ENCODE measurements at places on chromosomes 2 and 18.
A peak's percentile ranks its signal among the peaks of the same experiment; 100 is the strongest.

- no peak for DNase-seq
These were observed 272.5 kb downstream of the ZNF407 start for GRCh38 chr18:74869904-74870863.

GRCh38 chr18:45845410-45845809 lies 19.9 kb downstream of the SIGLEC15 start:
- no peak for DNase-seq

- no peak for DNase-seq
These were observed 54.7 kb downstream of the CDKL4 start for GRCh38 chr2:39188960-39189494.

GRCh38 chr18:78295262-78295661 lies 684.4 kb upstream of the SALL3 start:
- DNase-seq: no peak

- DNase-seq: peak; percentile 100
These were observed at the start of gene MXD1 for GRCh38 chr2:69914950-69915945. Gene MXD1, plus strand, starts transcription at chr2:69915109. Its CDS starts 222 bp downstream, at chr2:69915331.

DNA sequence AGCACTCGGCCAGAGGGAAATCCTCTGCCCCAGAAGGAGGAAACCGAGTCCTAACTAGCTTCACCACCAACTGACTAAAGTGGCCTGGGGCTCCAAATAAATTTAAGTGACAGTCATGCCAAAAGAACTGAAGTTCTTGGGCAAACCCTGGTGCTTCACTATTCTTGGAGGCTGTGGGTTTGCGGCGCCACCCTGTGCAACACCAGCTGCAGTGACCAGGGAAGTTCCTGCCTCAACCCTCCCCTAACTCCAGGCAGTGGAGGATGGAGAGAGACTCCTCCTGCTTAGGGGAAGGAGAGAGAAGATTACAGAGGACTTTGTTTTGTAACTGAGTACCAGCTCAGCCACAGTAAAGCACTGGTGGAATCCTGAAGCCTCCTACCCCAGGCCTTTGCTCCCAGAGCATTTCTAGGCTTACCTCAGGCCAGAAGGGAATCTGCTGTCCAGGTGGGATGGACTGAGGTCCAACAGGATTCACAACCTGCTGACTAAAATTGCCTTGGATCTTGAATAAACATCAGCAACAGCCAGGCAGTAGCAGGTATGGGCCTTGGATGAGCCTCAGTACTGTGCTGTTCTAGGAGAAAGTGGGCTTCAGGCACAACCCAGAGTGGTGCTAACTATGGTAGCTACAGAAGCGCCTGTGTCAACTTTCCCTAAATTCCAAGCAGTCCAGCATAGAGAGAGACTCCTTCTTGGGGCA lies 29.4 kb upstream of the BMP10 start:
- no peak for DNase-seq

DNA sequence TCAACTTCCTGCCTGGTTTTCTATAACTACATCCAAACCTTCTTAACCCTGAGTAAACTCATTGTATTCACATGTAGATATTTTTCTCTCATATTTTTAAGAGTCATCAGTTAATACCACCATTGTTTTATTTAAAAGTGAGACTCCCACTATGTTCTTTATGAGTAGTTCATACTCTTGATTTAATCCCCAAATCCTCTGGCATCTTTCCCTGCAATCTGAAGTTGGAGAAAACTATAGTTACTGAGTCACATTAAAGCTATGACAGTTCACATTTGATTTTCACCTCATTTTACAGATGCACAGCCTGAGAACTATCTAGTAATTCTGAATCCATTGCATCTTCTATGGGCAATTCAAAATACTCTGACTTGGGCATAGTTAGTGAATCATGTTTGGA lies 1358.7 kb upstream of the NRXN1 start:
- DNase-seq: no peak

GRCh38 chr2:8481463-8482009 lies 200.3 kb upstream of the ID2 start:
- no peak for DNase-seq

DNA sequence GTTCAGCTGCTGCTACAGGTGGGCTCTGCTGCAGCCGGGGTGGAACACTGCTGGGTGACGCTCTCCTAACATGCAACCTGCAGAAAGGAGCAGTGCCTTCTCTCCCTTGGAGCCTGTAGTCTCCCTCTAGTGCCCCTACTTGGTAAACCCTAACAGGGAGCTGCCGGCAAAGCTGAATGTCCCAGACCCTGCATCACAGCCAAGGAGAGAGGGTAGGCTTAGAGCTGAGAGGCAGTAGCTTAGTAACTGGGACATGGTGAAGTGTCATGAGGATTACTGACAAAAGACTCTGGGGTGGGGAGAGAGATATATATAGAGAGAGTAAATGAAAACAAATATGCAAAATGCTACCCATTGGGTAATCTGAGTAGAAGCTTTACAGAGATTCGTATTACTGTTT lies 9.9 kb downstream of the NCAPH start:
- no peak for DNase-seq

- no peak for DNase-seq
These were observed 118.4 kb downstream of the MAP4K4 start for GRCh38 chr2:101815739-101816391.

GRCh38 chr18:42340423-42341009 lies 385.5 kb downstream of the PIK3C3 start:
- DNase-seq: no peak

GRCh38 chr2:49177194-49177593 lies 22.9 kb upstream of the FSHR start:
- DNase-seq: no peak

- DNase-seq: no peak
These were observed 96.9 kb downstream of the ACTR3 start for GRCh38 chr2:113986762-113987290.

- DNase-seq: no peak
These were observed 266.1 kb upstream of the CYP26B1 start for GRCh38 chr2:72413716-72414115.

GRCh38 chr2:176813621-176814049 lies 399.0 kb upstream of the HNRNPA3 start:
- no peak for DNase-seq

DNA sequence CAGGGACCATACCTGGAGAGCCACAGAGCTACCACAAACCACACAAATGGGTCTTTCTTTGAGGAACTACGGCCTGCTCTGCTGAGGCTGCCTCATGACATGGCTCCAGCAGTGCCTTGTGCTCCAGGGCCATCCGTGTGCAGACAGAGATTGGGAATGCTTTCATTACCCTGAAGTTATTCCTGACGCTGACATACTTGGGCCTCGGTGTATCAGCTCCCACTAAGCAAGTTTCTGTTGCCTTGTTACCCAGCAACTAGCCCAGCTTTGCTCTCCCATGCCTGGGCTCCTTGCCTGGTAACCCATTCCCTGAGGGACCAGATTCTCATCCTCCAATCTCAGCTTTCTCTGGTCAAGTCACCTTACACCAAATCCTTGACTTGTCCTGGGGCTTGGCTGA lies 80.3 kb upstream of the FZD7 start:
- no peak for DNase-seq

DNA sequence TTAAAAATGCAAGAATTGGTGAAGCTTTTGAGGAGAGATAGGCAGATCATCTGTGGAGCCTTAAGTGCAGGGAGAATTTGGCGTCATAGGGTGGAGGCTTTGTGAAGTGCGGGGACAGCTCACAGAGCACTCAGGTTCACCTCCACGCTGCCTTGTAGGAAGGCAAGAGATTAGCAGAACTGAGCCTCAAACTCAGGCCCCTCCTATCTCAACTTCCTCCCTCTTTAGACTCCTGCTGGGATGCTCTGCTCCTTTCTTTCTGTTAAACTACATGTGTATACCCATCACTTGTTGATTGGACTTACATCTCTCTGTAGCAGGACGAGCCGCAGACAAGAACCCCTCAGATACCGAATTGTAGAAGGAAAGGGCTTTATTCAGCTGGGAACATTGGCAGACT lies 422.2 kb downstream of the SETBP1 start:
- DNase-seq: no peak

GRCh38 chr2:240238201-240238600 lies 97.7 kb upstream of the OTOS start:
- no peak for DNase-seq

DNA sequence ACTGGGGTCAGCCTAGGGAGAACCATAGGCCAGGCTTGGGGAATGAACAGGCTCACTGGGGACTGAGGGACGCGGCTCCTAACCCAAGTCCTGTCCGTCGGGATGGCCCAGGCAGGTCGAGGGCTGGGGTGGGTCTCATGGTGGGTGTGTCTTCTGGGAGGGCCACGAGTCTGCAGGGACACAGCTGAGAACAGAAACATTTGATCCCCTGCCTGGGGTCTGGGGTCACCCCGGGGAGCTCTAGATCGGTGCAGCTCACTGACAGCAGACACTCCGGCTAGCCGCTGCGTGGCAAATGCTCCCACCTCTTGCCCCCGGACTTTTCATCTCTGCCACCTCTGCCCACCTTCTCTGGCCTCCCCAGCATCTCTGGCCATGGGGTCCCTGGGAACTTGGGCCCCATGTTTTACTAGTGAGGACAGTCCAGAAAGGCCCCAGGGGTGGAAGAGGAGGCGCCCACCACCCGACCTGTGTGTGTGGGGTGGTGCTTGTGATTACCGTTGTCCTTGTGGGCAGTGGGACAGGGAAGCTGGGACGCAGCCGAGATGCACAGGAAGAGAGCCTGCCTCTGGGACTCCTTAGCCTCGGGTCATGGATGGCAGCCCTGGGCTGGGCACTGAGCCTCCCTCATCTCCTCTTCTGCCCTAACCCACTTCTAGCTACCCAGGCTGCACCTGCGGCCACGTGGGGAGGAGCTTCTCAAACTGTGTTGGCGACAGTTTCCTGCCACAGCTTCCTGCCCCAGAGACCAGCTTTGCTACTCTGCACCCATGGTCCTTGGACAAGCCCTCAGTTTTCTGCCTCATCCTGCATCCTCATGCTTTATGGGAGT lies 4.9 kb downstream of the ZAP70 start:
- peak; percentile 62 for DNase-seq

DNA sequence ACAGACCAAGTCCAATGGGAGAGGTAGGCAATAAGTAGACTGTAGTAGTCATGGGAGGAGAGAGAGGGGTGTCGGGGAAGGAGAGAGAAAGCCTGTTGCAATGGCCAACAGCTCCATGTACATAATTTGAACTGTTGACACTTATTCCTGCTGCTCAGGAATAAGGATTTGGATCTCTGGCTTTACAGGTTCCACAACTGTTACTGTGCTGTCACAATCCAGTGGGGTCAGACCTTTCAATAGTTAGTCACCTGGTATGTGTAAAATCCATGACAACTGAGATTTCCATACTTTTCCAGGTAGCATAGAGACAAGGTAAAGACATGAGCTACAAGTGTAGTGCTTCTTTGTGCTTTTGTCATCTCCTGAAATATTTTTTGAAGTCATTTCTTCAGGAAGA lies 47.5 kb upstream of the RIOK3 start:
- no peak for DNase-seq

GRCh38 chr2:16120591-16121180 lies 180.3 kb downstream of the MYCN start:
- DNase-seq: no peak

- no peak for DNase-seq
These were observed 36.5 kb downstream of the SMARCAL1 start for GRCh38 chr2:216448829-216449228.

DNA sequence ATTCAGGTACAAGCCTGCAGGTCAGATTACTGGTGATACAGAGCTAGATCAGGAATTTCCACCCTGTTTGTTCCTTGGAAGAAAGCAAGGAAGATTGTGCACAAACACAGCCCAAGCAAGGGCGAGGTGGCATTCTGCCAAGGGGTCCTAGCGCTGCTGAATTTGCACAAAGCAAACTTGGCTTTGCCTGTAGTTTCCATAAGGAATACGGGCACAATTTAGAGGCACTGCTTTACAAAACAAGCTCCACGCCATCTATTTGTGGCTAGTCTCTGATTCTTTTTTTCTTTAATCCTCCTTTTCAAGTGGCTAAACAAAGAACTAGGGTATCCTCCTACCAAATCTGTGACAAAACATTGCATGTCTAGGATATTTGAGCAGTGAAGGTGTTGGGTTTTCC lies 195.5 kb upstream of the ACVR2A start:
- no peak for DNase-seq

DNA sequence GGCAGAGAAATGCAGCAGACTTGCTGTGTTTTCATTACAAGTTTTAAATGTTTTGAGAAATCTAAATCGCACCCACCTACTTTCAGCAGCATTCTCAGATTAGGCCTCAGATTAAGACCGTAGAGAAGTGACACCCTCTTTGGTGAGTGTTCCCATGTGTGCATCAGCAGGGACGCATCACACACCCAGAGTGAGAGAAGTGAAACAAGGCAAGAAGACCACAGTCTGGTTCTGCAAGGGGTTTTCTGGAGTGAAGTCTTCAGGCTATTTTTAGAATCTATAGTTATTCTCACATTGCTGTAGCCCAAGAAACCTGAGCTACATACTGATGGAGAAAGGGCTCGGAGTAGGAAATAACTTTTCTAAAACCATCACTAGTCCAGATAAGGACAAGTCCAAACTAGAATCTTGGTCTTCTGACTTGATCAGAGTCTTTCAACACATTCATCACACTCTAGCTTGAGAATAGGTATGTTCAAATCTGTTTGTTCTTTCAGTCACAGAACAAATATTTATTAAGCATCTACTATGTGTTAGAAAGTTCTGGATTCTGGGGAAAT lies 1216.6 kb upstream of the PIK3C3 start:
- DNase-seq: no peak

- no peak for DNase-seq
These were observed 4.3 kb downstream of the ITPRID2 start for GRCh38 chr2:181895818-181896217.

DNA sequence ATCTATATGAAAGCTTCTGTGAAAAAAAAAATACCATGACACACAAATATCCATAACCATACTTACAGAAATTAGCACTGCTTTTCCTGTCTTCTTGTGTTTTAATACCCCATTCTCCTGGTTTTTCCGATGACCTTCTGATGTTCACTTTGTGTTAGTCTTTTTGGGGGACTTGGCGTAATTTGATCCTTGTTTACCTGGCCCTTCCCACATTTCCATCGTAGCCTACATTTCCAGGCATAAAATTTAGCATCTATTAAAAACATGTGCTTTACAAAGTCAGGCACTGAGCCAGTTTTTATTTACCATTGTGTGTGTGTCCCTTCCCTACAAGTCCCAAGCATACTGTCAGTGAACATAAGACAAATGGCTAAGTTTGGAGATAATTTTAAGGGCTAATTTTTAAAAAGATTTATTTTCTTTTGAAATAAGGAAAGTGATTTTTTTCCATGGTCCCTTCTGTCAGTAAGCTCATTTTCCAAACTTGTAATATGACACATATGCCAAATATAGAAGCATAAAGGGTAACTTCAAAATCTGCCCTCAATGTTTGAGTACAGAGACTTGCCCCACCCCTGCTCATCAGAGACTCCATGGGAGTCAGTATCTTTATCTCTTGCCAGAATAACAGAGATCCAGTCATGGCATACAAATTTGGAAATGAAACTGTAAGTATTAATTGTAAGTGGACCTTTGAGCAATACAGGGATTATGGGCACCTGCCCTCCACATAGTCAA lies 27.3 kb downstream of the SESTD1 start:
- no peak for DNase-seq

- no peak for DNase-seq
These were observed 210.2 kb downstream of the PAX3 start for GRCh38 chr2:222088561-222088960.

Measured in activated CD8-positive, alpha-beta memory T cell treated with anti-CD3 and anti-CD28 coated beads for 1 hour (primary cell).